HS-5 (cell line): ENCODE measurements at places on chromosomes 12 and 14.
A peak's percentile ranks its signal among the peaks of the same experiment; 100 is the strongest.

GRCh38 chr12:111368291-111368787 is 556 bp downstream of the PHETA1 start:
- no peak for DNase-seq

- no peak for DNase-seq
Observed at GRCh38 chr12:60231303-60231702, 635.5 kb downstream of the SLC16A7 start.

DNA sequence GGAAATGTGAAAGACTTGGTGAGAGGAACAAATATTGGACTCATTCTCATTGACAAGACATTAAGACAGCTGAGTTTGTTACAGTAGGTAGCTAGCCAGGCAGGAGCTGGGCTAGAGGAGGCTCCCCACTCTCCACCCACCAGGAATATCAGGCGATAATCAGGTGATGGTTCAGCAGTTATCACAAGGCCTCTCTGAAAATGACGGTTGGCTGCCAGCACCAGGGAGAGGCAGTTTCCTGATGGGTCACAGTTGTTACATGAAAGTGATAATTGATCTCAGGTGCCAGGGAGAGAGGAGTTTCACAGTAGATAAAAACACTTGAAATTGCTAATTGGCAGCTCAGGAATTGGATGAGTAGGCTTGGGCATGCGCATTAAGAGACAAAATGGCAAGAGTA is 116.5 kb downstream of the TMTC2 start:
- no peak for DNase-seq

GRCh38 chr12:54394281-54394719 is 9.8 kb upstream of the ZNF385A start:
- DNase-seq, result no peak

- no peak for DNase-seq
Observed at GRCh38 chr14:60933920-60934655, 46.8 kb downstream of the TRMT5 start.

DNA sequence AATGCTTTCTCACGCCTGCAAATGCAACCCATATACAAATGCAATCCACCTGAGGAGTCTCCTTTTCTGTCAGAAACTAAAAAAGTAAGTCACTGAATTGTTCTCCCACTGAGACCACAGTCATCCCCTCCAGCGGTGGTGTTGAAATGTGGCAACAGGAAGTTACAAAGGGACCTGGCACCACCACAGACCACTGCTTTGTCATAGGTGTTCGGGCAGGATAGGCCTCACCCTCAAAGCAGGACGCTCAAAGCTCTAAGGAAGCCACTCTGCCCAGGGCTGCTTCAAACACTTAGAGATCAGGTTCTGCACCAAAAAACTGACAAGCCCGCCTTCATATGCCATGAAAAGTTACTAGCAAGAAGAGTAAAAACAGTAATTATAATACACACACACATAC is 11.3 kb downstream of the PHLDA1 start:
- peak; percentile 73 for DNase-seq
